ENCODE measurements at places on chromosomes 7 and 10. TPM values are rescaled to one million over a fixed set of nuclear protein-coding genes. Genes with fewer than 3 reads are reported as not detected.

VWDE gene
- 0.58 TPM for total RNA-seq

MMD2 gene
- total RNA-seq = not detected

PLEKHS1 gene
- 0.06 TPM for total RNA-seq

CPED1 gene
- not detected for total RNA-seq

MTG1 gene
- 51.3 TPM for total RNA-seq

NANOS1 gene
- 2.9 TPM for total RNA-seq

CYP2E1 gene
- 0.26 TPM for total RNA-seq

GRID2IP gene
- total RNA-seq = not detected

WNT2 gene
- total RNA-seq = 0.05 TPM

MSRB2 gene
- total RNA-seq = 15.5 TPM

HNRNPA2B1 gene
- total RNA-seq = 1,451 TPM
